ENCODE measurements at places on chromosomes 11 and 22.

DNA sequence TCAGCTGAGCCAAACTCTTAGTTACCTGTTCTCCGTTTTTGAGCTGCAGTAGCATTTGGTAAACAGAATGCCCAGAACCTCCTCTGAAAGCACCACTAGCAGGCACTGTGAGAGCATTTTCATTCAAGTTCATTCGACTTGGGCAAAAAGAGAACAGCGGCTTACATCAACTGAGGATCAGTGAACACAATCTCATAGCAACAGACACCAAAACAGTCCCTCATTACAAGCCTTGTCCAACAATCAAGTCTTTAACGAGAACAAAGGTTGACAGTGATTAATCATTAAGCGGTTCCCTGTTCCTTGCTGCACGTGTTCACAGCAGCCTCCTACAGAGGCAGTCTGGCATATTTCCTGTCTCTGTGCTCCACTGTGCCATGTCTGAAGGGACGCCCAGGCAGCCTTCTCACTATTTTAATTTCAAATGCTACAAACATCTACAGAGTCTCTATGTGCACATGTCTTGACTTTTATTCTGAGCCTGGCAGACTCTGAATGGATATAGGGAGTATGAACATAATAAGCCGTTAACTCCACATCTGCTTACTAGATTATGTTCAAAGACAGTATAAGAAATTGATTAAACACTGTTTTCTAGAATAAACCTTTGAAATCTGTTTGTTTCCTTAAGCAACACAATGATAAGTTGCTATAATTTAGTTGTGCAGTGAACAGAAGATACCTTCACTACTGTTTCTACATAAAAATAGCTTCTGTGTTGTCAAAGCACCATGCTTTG, 88.3 kb upstream of the MTMR2 start:
- DNase-seq = peak; percentile 6

GRCh38 chr11:100419518-100419917, 267.6 kb upstream of the ARHGAP42 start:
- no peak for DNase-seq

GRCh38 chr22:20435436-20436306, 2.0 kb downstream of the SCARF2 start:
- DNase-seq = no peak

DNA sequence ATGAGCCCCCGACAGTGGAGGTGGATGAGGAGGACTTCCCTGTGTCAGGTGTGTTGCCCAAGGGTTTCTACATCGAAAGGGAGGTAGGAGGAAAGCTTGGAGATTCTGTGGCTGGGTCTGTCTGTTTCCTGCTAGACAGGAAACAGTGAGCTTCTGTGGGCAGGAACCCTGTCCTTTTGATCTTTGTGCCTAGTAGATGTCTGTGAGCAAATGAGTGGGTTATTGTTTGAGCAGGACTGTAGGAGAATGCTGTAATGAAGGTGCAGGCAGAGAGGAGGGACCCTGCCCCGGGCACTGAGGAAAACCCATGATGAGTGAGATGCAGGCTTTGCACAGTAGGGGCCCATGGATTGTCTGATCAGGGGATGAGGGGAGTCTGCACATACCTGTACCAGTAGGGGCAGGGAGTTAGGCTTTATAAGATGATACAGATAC, 14.0 kb downstream of the USP35 start:
- no peak for DNase-seq

DNA sequence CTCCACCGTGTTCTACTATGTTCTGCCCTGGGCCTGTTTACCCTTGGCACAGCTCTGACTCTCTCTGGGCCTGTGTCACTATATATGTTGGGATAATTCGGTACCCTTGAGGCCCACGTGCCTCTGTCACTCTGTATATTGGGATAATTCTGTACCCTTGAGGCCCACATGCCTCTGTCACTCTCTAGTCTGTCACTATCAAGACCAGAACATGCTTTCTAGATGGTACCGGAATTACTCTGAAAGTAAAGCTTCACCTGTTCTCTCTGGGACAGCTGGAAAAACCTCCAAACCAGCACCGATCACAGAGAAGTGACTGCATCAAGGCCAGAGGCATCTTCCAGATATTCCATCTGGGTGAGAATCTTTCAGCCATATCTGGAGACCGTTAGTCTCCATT, 9.3 kb upstream of the FCHSD2 start:
- no peak for DNase-seq

DNA sequence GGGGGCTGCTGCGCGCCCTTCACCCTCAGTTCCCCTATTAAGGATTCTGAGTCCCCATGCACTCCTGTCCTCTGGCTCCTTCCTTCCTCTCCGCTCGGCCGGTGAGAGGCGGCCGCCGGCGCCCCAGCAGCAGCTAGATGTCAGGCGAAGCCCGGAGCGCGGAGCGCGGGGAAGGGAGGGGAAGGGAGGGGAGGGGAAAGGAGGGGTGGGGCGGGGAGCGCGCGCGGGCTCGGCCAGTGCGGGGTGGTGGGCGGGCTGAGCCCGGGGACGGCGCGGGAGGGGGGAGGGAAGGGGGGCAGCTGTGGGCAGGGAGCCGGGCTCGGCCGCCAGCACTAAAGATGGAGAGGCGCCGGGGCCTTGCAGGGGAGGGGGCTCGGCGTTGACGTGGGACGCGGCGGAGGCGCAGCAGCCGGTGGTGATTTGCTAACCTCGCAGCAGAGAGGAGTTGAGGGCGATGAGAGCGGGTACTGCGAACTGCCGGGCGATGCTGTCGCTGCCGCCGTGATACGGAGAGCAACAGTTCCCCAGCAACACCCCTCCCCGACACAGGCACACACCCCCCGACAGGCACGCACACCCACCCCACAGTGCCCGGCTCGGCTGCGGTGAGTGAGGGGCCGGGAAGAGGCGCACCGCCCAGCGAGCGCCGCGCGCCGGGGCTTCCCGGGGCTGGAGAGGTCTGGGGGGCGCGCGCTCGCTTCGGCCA, at the start of gene ZBTB16:
Gene ZBTB16, plus strand, starts transcription at position 434 of the 706 bp plus-strand sequence. CDS start 3,590 bp downstream, outside the sequence.
- DNase-seq = peak; percentile 50

- no peak for DNase-seq
These were observed 76.9 kb upstream of the API5 start for GRCh38 chr11:43234881-43235280.

GRCh38 chr11:114262681-114263512, 33.3 kb upstream of the NNMT start:
- DNase-seq = peak; percentile 17

- no peak for DNase-seq
These were observed 16.1 kb downstream of the CPT1A start for GRCh38 chr11:68825571-68825970.

DNA sequence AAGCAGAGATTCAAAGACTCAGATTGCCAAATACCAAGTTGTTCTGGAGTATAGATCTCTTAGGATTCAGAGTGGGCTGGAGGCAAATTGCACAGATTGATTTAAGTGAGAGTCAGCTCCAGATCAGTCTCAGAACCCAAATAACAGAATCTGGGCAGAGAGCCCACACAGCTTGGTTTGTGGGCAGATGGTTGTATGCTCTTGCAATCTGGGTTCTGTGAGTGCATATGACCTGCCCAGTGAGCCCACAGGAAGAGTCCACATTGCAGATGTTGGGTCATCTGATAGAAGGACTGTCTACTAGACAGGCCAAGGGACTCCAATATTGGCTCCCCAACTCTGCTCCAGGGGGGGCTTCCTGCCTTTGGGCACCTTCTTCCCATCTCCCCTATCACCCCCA, 65.9 kb downstream of the ADAMTS15 start:
- no peak for DNase-seq

GRCh38 chr11:70085815-70086769, 8.0 kb downstream of the ANO1 start:
- DNase-seq = no peak

DNA sequence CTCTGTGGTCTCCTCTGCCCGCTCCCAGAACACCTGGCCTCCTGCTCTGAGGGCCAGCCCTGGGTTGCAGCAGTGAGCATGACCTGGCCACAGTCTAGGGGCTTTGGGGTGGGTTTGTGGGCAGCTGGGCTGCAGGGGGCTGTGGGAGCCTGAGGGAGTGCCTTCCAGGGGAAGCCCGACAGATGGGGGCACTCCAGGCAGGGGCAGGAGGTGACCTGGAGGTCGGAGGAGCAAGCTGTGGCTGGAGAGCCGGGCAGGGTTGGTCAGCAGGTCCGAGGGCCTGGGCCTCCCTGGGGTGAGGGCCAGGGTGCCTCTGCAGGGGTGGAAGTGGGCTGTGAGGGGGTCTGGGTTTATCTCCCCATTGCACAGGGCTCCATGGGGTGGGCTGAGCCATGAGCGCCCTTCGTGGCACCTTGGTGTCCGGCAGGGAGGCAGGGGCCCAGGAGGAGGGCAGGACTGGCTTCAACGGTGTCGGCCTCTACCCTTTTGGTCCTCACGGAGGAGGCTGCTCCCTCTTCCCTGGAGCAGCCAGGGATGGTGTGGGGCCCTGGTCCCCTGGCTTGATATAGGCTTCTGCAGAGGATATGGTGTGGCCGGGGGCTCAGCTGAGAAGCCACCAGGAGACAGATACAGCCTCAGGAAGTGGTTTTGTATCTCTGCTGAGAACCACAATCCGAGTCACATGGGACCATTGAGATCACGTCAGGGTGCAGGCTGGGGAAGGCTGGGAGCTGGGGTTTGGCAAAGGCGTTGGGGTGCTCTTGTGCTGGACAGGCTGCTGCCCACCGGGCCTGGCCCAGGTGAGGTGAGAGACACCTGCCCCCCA, 22.3 kb downstream of the KCNQ1 start:
- DNase-seq = peak; percentile 85

DNA sequence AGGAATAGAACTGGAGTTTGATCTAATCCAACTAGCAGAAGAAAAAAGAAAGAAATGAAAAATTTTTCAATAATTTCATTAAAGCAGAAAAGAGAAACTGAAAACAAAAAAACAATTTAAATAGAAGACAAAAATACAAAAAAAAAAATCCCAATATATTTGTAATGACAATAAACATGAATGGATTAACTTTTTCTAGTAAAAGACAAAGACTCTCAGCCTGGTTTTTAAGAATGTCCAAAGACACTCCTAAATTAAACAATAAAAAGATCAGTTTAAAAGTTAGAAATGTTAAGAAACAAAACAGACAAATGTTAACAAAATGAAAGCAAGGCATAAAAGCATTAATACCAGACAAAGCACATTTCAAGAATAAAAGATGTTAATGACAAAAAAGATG, 50.3 kb upstream of the ME3 start:
- no peak for DNase-seq

- no peak for DNase-seq
These were observed 148.7 kb upstream of the ISX start for GRCh38 chr22:34917239-34917638.

DNA sequence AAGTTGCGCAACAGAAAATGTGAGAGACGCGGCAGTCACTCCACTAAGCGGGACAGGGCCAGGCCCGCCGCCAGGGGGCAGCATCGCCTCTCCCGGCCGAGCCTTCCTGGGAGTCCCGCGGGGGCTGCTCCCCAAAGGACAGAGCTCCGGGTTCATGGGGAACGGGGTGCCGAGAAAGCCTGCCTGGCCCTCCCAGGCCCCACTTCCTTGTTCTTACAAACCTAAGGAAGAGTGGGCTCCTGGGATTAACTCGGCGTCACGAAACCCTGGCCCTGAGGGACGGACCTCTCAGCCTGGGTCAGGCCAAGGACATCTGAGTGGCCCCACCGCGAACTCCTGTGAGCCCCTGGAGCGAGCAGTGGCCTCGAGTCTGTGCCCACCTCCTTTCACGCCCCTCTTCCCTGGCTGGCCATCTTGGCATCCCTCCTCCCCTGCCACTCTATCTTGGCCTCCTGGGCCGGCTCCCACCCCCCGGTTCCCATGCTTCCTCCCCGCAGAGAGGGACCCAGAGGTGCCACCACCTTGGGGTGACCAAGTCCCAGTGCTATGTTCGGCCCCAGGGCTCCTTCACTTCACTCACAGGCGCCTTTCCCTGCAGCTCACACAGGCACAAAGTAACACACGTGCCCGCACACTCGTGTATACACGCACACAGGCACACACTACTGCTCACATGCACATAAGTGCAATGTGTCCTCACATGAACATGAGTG, 99.9 kb upstream of the FGF3 start:
- DNase-seq = peak; percentile 51

GRCh38 chr11:65067446-65067845, 9.1 kb upstream of the NAALADL1 start:
- no peak for DNase-seq

DNA sequence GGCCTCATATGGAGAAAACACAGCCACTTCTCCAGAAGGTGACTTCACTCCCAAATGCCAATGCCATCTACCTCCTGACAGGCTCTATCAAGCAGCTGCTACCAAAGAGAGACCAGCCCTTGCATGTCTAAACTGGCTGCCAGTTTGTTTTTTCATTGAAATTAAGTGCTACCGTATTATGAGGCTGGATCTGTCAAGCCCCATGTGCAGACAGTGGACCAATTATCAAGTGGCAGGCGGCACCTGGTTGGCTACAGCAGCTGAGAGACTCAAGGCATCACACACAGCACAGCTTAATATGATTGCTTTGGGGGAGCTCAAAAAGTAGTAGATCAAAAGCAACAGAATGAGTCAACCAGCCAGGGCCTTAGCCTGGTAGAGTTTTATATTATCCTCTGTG, 1293.0 kb upstream of the TENM4 start:
- DNase-seq = no peak

DNA sequence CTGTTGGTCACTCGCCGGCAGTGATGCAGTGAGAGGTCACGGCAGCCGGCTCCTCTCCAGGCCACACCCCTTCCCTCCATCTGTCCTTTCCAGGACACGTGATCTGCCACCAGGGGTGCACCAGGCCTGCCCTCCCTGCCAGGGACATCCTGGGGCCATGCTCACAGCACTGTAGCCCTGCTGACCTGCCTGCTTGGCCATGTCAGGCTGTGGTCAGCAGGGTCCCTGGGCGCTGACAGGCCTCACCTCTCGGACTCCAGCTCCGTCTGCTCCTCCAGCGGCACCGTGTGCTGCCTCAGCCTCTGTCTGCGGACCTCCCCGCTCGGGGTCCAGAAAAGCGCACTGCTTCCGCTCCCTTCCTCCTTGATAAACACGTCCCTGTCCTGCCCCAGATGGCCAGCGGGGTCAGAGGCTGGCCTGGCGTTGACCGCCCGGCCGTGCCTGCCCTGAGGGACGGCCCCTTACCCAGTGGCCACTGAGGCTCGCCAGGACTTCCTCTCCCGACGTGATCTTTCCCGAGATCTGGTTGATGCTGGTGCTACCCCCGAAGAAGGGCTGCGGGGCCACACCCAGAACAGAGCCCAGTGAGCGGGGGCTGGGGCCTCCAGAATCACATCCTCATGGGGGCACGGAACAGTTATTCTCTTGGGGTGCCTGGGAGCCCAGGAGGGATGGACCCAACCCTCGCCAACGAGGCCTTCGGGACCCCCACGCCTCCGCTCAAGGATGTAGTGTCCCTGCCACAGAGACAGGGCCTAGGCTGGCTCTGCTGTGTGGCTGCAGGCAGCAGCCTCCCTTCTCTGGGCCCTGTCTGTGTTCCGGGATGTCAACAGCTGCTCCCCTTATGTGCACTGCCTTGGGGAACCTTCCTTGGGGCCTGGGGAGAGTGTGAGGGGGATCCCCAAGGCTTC, 36.3 kb upstream of the CARS1 start:
- peak; percentile 11 for DNase-seq

All from MV-4-11 (cell line).